ENCODE measurements at places on chromosomes 3 and 15.

GRCh38 chr3:108887121-108887520, 64.5 kb downstream of the TRAT1 start:
- DNase-seq, result no peak

- no peak for DNase-seq
These were observed 49.7 kb downstream of the SEMA5B start for GRCh38 chr3:122977746-122978466.

DNA sequence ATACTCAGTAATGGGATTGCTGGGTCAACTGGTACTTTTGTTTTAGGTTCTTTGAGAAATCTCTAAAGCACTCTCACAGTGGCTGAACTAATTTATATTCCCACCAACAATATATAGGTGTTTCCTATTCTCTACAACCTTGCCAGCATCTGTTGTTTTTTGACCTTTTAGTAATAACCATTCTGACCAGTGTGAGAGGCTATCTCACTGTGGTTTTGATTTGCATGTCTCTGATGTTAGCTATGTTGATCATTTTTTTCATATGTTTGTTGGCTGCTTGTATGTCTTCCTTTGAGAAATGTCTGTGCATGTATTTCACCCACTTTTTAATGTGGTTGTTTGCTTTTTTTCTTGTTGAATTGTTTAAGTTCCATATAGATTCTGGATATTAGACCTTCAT, 98.2 kb upstream of the DCBLD2 start:
- no peak for DNase-seq

- DNase-seq, result no peak
These were observed 40.2 kb upstream of the IDH2 start for GRCh38 chr15:90142216-90143165.

DNA sequence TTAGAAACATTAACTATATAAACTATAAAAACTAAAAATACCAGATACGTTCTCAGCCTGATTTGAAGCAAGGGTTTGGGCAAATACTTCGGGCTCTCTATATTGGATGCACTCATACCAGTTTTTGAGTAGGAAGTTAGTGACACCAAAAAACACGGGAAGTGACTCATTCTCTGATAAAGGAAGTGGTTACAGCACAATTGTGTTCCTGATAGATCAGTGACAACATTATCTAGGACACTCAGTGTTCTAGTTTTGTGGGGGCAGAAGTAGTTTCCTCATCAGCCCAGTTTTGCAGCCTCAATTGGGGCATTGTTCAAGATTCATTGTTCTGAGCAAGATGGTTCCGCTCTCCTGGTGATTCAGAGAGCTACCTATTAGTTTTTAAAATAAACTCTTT, 469.6 kb upstream of the DPPA4 start:
- DNase-seq, result no peak

Data from iPS DF 6.9 (cell line).